ENCODE measurements at places on chromosomes 11 and 22.

- DNase-seq: no peak
Measured at GRCh38 chr11:10519630-10520029, 21.4 kb downstream of the RNF141 start.

DNA sequence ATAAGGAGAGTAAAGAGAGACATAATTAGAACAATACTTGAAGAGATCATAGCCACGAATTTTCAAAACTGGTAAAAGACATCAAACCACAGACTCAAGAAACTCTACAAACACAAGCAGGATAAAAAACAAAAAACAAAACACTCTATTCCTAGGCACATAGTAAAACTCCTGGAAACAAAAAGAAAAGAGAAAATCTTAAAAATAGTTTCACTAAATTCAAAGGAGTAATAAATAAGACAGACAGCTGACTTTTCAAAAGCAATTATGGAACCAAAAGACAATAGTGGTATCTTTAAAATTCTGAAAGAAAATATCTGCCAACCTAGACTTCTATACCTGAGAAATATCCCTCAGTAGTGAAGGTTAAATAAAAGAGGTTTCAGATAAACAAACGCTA is 9.2 kb upstream of the NARS2 start:
- no peak for DNase-seq

- DNase-seq: no peak
Measured at GRCh38 chr11:123301013-123301591, 106.1 kb upstream of the CLMP start.

- DNase-seq: no peak
Measured at GRCh38 chr11:55726715-55727324, 46.4 kb upstream of the OR5D13 start.

- peak; percentile 92 for DNase-seq
Measured at GRCh38 chr11:66371627-66372415, at the start of gene SLC29A2. Gene SLC29A2, minus strand, starts transcription at chr11:66371760. Its CDS starts 169 bp downstream, at chr11:66371591.

DNA sequence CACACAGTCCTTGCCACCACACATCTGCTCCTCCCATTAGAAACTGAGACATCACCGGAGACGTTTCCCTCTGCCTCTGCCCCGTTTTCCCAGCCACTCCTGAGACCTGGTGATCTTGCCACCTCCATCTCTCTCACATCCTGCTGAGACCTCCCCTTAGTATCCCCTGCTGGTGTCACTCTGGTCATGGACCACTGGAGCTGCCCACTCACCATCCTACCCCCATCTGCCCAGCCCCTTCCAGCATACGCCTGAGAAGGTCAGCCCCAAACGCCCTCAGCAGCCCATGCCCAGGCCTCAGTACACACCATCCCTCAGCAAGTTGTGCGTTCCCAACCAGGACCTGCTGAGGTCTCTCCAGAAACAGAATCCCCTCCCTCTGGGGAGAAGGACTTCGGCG is 64.3 kb downstream of the SHANK2 start:
- DNase-seq: no peak

DNA sequence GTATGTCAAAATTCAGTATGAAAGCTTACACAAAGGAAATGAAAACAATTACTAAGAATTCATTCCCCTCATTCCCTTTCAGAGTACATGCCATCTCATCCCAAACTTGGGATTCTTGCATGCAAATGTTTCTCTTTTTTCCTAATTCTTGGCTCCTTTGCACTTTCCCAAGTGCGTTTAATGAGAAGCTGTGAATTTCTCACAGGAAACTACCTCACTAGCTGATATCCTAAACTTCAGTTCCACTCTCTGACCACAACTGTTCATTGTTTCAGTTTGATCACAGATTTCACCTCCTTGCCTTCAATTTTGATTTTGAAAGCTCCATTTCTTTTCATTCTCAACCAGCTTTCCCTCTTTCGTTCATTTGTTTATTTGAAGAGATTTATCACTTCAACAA is 5.9 kb upstream of the ARL14EP start:
- no peak for DNase-seq

DNA sequence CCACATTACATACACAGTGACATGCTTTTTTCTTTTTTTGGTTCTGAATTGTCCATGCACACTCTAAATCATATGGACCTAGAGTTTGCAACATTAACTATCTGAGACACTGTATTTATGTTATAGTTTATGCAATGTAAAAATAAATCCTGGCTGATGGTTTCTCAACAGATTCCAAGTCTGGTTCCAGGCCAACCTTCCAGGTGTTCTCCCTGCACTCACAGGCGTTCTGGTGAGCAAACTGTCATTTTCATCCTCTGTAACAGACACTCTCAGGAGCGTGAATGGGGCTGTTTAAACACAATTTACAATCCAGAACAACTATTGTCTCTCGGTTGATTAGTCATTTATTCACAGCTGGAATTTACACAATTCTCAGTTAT is 36.5 kb upstream of the ANKK1 start:
- DNase-seq: no peak

- peak; percentile 58 for DNase-seq
Measured at GRCh38 chr11:131691181-131692041, 321.0 kb downstream of the NTM start.
